ENCODE measurements at places on chromosomes 3 and 15.

- DNase-seq = no peak
These were observed 24.0 kb upstream of the MUC20 start for GRCh38 chr3:195696632-195697278.

GRCh38 chr3:66303491-66303901 is 82.7 kb downstream of the SLC25A26 start:
- no peak for DNase-seq

DNA sequence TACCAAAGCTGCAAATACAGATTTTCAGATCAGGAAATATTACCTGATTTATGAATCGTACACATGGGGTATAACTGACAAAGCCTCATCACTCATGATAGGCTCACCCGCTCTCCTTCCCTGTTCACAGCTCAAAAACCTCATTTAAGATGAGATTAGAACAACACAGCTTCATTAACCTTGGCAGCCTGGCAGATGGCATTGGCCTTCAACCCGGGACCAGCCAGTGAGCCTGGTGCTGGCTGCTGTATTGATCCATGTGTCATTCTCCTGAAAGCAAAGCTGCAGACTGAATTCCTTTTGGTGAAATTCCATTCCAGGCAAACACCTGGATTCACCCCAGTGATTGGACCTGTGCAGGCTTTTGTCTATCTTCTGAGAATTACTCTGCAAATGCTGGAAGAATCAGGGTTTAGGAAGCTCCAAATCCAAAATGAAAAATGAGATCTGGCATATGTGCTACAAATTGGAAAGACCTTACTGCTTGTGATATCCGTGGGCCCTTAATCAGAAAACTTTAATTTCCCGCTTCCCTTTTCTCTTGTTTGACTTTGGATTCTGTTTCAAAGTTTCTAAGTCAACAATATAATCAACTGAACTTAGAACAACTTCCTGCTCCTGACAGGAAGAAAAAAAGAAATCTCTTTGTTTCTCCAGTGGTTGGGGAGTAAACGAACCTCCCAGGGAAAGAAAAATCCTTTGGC is 189.1 kb upstream of the KBTBD8 start:
- DNase-seq = no peak

DNA sequence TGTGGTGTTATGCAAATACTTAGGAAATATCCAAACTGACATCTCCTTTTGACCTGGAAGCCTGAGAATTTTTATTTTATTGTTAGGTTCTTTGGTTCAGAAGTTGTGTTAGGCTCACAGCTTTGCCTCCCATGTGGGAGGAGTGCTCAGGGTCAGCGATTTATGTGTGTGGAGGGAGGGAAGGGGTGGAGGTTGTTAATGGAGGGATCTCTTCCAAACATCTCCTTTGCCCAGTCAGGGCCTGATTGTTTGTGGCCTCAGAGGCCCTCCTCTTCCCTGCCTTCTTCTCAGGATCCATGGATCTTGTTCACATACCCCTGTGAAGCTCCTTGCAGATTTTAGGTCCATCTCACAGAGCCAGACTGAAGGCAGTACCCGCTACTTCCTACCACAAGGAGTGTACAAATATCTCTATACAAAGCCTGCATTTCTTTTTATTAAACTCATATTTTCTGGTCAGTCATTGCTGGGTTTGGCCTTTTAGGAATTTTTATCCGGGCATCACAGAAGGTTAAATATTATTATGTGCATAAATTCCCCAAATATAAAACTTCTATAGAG is 40.3 kb downstream of the BBX start:
- DNase-seq = no peak
